ENCODE measurements at places on chromosomes 5 and 9.

DNA sequence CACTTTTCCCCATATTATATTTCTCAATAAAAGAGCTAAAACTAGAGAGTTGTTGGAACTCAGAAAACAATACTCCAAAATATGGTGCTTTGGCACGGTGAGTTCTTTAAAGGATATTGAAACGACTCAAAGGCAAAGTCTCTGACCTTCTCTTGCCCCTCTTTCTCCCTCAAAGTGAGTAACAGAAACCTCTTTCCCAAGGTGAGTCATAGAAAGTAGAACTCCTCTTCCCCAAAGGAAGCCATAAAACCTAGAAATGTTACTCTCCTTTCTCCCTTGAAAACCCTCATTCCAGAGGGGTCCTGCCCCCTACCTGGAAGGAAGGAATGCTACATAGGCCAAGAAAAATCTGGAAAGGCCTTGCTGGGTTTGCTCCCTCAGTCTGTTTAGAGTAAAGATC, 47.5 kb downstream of the RAPGEF6 start:
- DNase-seq, result no peak

- DNase-seq, result no peak
Measured at GRCh38 chr9:98271479-98271878, 16.0 kb upstream of the TBC1D2 start.

DNA sequence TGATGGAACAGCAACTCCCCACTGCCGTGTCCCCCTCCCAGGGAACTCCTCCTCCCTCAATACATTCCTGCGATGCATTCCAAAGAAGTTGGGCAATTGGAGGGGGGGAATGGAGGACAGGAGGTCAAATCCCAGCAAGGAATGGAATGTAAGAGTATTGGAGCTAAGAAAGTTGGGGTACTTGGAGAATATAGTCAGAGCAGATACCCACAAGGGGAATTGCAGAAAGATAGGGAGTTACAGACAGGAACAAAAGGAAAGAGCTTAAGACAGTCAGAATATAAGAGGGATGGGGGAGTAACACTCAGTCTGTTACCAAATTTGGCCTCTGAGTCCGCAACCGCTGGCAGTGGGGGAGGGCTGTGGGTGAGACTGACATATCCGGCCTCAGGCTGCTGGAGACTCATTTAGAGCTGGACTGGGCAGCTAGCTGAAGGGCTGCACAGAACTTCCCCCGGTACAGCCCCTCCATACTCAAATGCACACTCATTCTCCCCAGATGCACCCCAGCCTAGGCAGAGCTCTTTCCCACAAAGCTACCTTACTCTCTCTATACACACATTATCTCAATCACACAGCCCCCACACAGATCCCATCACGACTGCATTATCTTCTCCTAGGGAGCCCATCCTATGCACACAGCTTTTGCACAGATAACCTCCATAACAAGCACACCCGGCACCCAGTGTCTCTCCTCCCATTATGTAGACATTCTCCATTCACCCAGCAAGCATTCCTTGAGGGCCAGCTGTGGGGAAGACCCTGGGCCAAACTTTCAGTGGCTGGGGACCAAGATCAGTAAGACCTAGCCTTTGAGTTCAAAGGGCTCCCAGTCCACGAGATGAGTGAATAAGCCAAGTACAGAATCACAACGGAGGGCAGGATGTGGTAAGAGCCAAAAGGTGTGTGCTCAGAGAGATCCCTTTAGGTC, 3.7 kb downstream of the TLN1 start:
- DNase-seq, result peak; percentile 11

DNA sequence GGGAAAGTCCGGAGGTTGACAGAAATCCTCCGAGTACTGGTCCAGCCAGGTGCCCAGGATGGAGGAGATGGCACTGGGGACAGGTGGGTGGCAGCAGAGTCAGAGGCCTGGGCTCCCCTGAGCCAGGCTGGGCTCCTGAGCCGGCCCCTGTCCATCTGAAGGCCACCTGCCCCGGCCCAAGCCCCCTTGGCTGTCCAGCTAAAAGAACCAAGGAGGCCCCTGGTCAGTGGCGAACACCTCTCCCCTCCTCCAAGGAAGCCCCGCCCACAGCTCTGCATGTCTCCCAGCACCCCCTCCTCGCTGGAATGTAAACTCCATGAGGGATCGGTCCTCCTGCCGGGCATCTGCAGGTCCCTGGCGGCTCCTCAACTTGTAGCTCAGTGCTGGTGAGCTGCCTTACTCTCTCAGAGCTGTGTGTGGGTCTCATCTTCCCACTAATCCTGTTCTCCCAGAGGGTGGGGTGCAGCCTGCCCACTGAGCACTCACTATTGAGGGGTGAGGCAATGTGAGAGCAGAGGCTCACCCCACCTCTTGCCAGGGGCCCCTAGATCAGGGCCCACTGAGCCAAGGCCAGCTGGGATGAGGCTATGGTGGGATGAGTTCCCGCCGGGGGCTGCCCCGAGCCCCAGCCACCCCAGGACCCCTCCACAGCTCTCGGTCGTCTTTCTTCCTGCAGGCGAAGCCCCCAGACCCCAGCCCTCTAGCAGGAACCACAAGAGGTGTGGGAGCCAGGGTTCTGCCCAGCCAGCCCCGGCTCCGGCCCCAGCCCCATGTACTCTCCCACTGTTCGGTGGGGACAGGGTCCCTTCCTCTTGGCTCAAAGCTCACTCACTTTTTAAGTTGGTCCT, 12.0 kb downstream of the RALGDS start:
- DNase-seq, result no peak

- no peak for DNase-seq
Measured at GRCh38 chr5:138544181-138545134, 1.4 kb upstream of the ETF1 start.

DNA sequence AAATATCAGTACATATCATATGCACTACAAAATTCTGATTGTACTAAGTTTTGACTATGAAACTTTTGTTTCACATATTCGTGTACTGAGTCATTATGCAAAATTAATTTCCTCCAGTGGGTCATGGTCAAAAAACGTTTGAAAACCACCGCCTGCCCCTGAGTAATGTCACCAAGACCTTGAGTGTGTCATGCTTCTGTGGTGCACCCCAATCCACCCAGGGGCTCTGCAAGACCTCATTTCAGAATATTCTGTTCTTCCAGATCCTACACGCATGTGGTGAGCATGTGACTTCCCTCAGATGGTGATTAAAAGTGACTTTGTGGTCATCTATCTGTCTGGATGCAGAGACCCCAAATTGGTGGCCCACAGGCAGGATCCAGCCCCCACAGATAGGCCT, 31.0 kb downstream of the ABLIM3 start:
- DNase-seq, result no peak

GRCh38 chr9:76412638-76413037, 18.4 kb upstream of the RFK start:
- DNase-seq, result no peak

DNA sequence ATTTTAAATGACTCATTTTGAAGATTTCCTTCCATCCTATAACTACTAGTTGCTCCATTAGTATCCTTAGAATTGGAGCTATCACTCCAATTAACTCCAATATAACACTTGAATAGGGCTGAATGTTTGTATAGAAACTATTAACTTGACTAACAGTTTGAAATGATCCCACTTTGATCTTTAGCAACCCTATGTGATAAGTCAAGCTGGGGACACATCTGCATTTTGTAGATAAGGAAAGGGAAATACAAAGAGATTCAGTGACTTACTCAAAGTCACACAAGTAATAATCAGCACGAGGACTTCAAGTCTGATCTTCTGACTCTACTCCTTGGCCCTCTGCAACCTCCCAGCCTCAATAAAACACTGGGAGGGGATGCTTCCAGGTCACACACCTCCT, 101.1 kb downstream of the TMEM215 start:
- no peak for DNase-seq

GRCh38 chr9:33165263-33166151, 1.6 kb downstream of the B4GALT1 start:
- DNase-seq, result no peak

DNA sequence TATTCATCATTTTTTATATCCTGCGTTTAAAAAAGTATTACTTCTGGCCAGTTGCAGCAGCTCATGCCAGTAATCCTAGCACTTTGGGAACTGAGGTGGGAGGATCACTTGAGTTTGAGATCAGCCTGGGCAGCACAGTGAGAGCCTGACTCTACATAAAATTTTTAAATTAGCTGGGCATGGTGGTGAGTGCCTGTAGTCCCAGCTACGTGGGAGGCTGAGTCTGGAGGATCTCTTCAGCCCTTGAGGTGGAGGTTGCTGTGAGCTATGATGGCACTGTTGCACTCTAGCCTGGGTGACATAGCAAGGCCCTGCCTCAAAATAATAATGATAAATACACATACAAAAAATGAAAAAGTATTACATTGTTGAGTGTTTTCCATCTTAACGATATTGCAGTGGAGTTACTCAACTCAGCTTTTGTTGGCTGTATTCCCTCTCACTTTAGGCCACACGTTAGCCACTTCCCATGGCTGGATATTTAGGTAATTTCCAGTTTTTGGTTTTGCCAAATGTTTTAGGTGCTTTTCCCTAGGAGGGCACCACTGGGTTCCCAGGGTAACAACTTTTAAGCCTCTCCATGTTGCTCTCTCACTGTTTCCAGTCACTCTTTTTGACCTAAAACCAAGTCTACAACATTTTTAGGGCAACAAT, 20.6 kb downstream of the SHB start:
- no peak for DNase-seq

DNA sequence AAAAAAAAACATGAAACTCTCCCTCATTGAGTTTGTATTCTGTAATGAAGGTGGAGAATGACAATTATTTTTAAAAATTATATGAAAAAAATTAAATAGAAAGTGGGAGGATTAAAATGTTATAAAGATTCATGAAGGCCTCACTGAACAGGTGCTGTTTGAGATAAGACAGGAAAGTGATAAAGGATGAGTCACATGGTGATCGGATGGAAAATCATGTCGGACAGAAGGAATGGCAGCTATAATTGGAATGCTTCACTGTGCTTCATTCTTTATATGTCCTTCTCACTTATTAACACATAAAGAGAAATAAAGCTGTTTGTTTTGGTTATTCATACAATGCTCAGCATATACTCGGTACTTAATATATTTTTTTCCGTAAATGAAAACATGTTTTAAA, 464.5 kb upstream of the RGMB start:
- no peak for DNase-seq

GRCh38 chr5:170448221-170448620, 55.6 kb upstream of the KCNIP1 start:
- no peak for DNase-seq

GRCh38 chr9:92970467-92970923, 23.2 kb downstream of the FGD3 start:
- no peak for DNase-seq

GRCh38 chr5:109669991-109670706, 19.6 kb upstream of the MAN2A1 start:
- DNase-seq, result no peak

DNA sequence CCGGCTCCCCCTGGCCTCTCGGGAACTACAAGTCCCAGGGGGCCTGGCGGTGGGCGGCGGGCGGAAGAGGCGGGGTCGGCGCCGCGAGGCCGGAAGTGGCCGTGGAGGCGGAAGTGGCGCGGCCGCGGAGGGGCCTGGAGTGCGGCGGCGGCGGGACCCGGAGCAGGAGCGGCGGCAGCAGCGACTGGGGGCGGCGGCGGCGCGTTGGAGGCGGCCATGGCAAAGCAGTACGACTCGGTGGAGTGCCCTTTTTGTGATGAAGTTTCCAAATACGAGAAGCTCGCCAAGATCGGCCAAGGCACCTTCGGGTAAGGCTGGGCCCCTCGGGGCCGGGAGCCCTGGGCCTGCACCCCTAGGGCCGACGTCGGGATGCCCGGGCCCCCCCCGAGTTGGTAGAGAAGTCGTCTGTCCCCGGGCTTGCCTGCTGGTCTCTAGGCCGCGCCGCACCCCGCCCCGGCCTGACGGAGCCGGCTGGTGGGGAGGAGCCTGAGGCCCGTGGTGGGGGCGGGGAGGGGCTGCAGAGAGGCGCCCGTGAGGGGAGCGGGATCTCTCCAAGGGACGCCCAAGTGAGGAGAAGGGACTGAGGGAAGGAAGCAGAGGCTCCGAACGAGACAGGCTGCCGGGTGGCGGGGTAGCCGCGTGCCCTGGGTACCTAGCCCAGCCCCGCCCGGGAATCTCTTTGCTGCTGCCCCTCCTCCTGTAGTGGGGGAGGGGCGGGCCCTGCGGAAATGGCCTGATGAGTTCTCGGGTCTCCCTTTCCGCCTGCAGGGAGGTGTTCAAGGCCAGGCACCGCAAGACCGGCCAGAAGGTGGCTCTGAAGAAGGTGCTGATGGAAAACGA, at the start of gene CDK9:
Gene CDK9, plus strand, starts transcription at position 102 of the 840 bp plus-strand sequence. Its CDS starts 115 bp downstream, at position 217.
- DNase-seq, result peak; percentile 92

GRCh38 chr5:59666440-59667068, 227.0 kb downstream of the PDE4D start:
- DNase-seq, result no peak

- DNase-seq, result no peak
Measured at GRCh38 chr5:140111011-140111858, 2.7 kb upstream of the PURA start.

GRCh38 chr5:143767162-143767561, 44.8 kb upstream of the HMHB1 start:
- no peak for DNase-seq

DNA sequence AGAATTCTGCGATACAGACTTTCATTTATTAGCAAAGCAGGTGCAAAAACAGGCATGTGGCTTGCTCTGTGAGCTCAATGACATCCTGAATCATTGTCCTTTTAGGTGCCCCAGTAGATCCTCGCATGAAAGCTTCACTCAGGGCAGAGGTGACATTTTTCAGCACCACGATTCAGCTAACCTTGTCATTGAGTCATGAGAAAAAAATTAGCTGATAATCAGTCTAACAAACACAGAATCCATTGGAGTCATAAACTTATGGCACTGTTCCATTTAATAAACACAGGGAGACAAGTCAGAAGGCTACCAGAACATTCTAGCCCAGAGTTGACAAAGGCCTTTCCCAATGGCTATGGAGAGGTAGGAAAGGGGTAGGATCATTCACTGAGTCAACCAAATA, 104.8 kb upstream of the RAD23B start:
- DNase-seq, result no peak

GRCh38 chr5:82717738-82718137, 359.5 kb downstream of the TMEM167A start:
- no peak for DNase-seq

GRCh38 chr9:37464426-37465248, 613 bp downstream of the ZBTB5 start:
- DNase-seq, result peak; percentile 60

DNA sequence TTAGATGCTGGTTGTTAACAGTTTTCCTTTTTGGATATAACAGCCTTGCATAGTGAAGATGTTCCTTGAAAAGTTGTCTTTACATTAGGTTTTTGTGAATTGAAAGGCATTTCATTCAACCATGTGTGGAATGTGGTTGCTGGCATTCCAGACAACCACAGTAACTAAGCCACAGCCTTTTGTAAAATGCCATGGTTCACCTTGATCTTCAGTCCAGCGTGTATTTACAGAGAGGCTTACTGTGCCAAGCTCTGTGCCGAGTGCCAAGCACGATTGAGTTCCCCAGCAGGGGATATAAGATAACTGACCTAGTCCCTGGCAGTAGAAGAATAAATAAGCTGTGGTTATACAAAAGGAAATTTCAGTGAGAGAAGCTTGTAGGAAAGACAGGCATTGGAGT, 4.9 kb downstream of the EXOSC2 start:
- no peak for DNase-seq

GRCh38 chr5:43895876-43896275, 292.9 kb downstream of the NNT start:
- no peak for DNase-seq

- no peak for DNase-seq
Measured at GRCh38 chr9:99873943-99874584, 32.4 kb upstream of the STX17 start.

GRCh38 chr9:113682297-113682771, 193.8 kb upstream of the ZNF618 start:
- peak; percentile 8 for DNase-seq
